Sigmoid colon (tissue), 7 donors: ENCODE measurements at places on chromosomes 7 and 10. TPM values are rescaled to one million over a fixed set of nuclear protein-coding genes. Genes with fewer than 3 reads are reported as not detected.
A peak's percentile ranks its signal among the peaks of the same experiment; 100 is the strongest.

DNA sequence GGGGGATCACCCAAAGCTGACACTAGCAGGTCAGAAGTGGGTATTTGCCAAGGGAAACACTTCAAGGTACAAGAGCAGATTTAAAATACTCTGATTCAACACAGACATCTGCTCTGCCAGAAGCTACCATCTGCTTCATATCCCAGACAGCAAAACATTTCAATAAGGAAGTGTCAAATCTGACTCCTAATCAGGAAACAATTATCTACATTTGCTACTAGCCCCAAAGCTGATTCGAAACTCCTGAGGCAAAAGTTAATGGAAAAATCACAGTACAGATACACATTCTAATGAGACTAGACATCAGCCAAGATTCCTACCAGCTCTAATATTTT lies 48.9 kb downstream of the PARD3 start:
- H3K36me3 ChIP-seq, result no peaks in the 10 kb centered on the region
- H3K4me3 ChIP-seq, result no peak overlapping the region
- H3K27me3 ChIP-seq, result no peaks in the 10 kb centered on the region
- H3K27ac ChIP-seq, result peak overlapping the region; percentile 20
- H3K4me1 ChIP-seq, result peaks cover 72% of the 10 kb centered on the region

DNA sequence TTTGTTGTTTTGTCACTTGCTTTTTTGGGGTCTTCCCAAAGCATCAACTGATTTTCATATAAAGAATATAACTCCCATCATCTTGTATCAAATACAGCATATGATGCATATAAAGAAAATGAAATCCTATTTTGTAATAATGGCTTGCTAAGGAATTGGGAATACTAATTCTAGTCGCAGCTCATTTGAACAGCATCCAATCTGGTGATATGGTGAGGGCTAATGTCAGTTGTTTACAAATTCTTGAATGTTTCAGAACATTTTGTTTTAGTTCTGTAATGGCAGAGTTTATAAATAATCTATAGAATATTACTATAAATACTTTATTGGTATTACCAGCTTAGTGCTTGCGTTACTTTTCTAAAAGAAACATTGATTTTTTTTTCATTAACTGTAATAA lies 8.9 kb downstream of the PALS2 start:
- no peak overlapping the region for H3K4me3 ChIP-seq
- no peak overlapping the region for H3K27ac ChIP-seq

DNA sequence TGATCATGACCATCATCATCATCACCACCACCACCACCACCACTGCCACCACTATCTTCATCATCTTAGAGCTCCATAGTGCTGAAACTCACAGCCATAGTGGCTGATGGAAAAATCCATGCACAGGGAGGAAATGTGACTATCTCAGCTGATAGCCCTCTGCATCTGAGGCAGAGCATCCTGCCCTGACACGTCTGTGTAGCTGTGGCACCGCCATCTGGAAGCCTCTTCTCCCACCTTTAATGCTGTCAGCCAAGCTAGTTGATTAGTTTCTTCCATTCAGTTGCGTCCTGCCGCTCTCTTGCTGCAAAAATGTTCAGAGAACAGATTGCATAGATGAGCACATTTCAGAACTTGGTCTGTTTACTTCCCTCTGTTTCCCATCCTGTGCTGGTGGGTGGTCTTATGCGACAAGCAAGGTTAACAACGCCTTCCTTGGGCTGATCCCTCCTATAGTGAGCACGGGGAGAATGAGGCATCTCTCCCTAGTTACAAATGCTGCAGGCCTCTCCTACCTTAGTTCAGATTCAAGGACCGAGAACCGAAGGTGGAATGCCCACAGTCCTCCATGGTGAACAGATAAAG lies 478.6 kb downstream of the PLXNA4 start:
- H3K36me3 ChIP-seq, result no peaks in the 10 kb centered on the region
- no peak overlapping the region for H3K4me3 ChIP-seq
- H3K27me3 ChIP-seq, result no peaks in the 10 kb centered on the region
- no peaks in the 10 kb centered on the region for H3K4me1 ChIP-seq

GRCh38 chr10:129770286-129770685 lies 193.8 kb downstream of the EBF3 start:
- no peak overlapping the region for H3K27ac ChIP-seq
- H3K4me1 ChIP-seq, result no peaks in the 10 kb centered on the region
- H3K4me3 ChIP-seq, result no peak overlapping the region
- no peaks in the 10 kb centered on the region for H3K27me3 ChIP-seq

- H3K36me3 ChIP-seq, result peaks cover 58% of the 10 kb centered on the region
- DNase-seq, result peak; percentile 58
- no peak overlapping the region for H3K4me3 ChIP-seq
- H3K27ac ChIP-seq, result no peak overlapping the region
- H3K4me1 ChIP-seq, result peaks cover 15% of the 10 kb centered on the region
Measured at GRCh38 chr10:80170641-80171040, 34.7 kb downstream of the ANXA11 start.

- no peaks in the 10 kb centered on the region for H3K27me3 ChIP-seq
- H3K27ac ChIP-seq, result no peak overlapping the region
- H3K4me3 ChIP-seq, result no peak overlapping the region
- peaks cover 34% of the 10 kb centered on the region for H3K4me1 ChIP-seq
- H3K36me3 ChIP-seq, result peaks cover 47% of the 10 kb centered on the region
- DNase-seq, result no peak
Measured at GRCh38 chr7:100021297-100021696, 5.9 kb downstream of the ZKSCAN1 start.

DNA sequence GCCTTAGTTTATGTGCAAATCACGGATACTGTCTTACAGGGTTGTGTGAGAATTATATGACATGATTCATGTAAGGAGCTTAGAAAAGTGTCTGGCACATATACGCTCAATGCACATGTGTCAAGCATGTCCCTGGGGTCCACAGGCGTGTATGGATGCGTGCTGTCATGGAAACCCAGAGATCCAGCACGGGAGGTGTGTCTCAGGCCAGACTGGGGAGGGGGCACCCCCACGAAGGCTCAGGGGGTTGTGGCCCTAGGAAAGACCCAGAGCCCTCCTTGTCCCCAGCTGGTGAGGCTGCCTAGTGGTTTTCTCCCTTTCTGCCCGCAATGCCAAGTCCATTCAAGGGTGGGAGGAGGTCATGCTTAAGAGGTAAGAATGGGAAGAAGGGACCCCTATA lies 9.1 kb downstream of the BTBD16 start:
- no peak overlapping the region for H3K27ac ChIP-seq
- DNase-seq, result peak; percentile 35
- H3K4me1 ChIP-seq, result no peaks in the 10 kb centered on the region
- H3K4me3 ChIP-seq, result no peak overlapping the region

- no peak for DNase-seq
- no peaks in the 10 kb centered on the region for H3K4me1 ChIP-seq
- H3K36me3 ChIP-seq, result no peaks in the 10 kb centered on the region
- no peaks in the 10 kb centered on the region for H3K27me3 ChIP-seq
Measured at GRCh38 chr7:117264716-117265115, 58.1 kb downstream of the WNT2 start.

GRCh38 chr7:485188-486081 lies 34.2 kb downstream of the PDGFA start:
- no peak overlapping the region for H3K4me3 ChIP-seq
- peak; percentile 61 for DNase-seq
- no peak overlapping the region for H3K27ac ChIP-seq
- no peaks in the 10 kb centered on the region for H3K36me3 ChIP-seq

DNA sequence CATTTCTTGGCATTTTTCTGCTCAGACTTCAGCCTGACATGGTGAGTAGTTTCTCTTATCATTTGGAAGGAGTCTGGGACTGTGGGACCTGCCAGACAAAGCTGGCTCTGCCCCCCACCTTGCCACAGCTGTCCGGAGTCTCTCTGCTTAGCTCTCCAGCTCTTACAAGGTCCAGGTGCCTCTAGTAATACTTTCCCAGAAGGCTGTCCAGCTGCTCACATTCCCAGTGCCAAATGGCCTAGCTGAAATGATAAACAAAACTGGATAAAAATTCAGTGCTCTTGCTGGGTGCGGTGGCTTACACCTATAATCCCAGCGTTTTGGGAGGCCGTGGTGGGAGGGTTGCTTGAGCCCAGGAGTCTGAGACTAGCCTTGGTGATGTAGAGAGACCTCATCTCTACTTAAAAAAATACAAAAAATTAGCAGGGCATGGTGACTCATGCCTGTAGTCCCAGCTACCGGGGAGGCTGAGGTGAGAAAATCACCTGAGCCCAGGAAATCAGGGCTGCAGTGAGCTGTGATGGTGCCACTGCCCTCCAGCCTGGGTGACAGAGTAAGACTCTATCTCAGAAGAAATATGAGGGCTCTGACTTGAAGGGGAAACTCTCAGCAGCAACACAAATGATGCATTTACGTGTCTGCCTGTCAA lies 86.8 kb downstream of the C10orf90 start:
- no peaks in the 10 kb centered on the region for H3K4me1 ChIP-seq
- H3K27ac ChIP-seq, result no peak overlapping the region
- no peak overlapping the region for H3K4me3 ChIP-seq

GRCh38 chr7:134724606-134725005 lies 54.8 kb upstream of the CALD1 start:
- no peak for DNase-seq
- H3K4me3 ChIP-seq, result no peak overlapping the region
- H3K36me3 ChIP-seq, result no peaks in the 10 kb centered on the region
- peaks cover 54% of the 10 kb centered on the region for H3K4me1 ChIP-seq
- no peaks in the 10 kb centered on the region for H3K27me3 ChIP-seq

DNA sequence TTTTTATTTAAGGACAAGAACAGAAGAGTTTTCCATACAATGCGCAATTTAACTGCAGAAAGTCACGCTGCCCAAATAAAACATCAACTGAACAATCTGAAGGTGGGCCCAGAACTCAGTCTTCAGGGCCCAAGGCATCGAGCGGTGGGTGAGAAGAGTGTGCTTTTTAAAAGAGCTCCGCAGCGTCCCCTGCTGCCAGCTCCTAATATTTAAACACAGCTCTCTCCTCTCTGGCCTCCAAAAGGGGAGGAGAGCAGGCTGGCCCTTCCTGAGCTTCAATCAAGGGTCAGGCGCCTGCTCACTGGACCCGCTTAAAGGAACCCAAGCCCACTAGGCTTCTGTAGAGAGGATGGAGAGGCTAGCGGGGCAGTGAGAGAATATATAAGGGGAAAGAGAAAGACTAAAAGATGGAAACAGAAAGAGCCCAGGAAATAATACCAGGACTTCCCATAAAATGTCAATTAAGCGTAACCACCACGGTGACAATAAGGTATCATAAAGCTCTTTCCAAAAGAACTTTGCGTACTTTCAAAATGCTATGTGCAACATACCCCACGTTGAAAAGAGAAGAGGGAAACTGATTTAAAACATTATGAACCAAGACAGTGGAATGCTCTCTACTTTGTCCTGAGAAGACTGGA lies 2.8 kb downstream of the FAM53B start:
- peak overlapping the region; percentile 94 for H3K27ac ChIP-seq
- H3K27me3 ChIP-seq, result no peaks in the 10 kb centered on the region
- no peaks in the 10 kb centered on the region for H3K36me3 ChIP-seq
- H3K4me3 ChIP-seq, result no peak overlapping the region
- H3K4me1 ChIP-seq, result no peaks in the 10 kb centered on the region

DNA sequence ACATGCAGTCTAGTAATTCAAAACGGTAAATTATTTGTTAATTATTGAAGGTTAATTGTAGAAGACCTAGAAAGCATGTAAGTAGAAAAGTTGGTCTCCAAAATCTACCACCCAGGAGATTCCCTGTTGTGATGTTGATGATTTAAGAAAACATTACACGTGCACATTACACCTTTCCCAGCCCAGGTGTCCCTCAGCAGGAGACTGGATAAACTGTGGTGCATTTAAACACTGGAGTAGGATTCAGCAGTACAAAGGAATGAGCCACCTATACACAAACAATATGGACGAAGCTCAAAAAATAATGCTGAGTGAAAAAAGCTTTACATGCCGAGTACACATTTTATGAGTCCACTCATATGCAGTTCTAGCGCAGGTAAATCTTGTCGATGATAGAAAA lies 109.0 kb upstream of the STARD3NL start:
- H3K4me1 ChIP-seq, result no peaks in the 10 kb centered on the region
- H3K27me3 ChIP-seq, result no peaks in the 10 kb centered on the region
- no peak for DNase-seq
- no peaks in the 10 kb centered on the region for H3K36me3 ChIP-seq

- H3K27ac ChIP-seq, result no peak overlapping the region
- H3K4me1 ChIP-seq, result peaks cover 3% of the 10 kb centered on the region
- no peak overlapping the region for H3K4me3 ChIP-seq
- H3K27me3 ChIP-seq, result no peaks in the 10 kb centered on the region
Measured at GRCh38 chr10:88440541-88440940, 142.6 kb downstream of the RNLS start.

DNA sequence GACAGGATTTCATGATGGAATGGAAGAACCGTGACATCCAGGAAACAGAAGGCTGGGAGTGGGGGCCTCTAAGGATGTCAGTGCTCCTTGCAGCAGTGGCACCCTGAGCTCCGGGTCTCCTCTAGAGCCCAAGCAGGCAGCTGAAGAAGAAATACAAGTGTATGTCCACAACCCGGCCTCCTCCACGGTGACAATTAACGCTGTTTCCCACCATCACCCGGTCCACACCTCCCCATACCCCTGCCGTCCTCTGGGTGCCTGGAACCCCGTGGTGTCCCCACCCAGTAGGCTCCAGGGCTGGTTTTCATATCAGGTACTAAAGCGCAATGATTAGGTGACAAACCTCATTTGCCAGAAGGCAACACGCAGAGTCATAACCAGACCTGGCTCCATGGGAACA lies 30.3 kb downstream of the GRID1 start:
- no peaks in the 10 kb centered on the region for H3K36me3 ChIP-seq
- DNase-seq, result peak; percentile 18
- no peak overlapping the region for H3K27ac ChIP-seq
- H3K4me3 ChIP-seq, result no peak overlapping the region
- no peaks in the 10 kb centered on the region for H3K27me3 ChIP-seq
- H3K4me1 ChIP-seq, result no peaks in the 10 kb centered on the region

GRCh38 chr10:94344522-94345122 lies 18.1 kb downstream of the NOC3L start:
- no peak overlapping the region for H3K27ac ChIP-seq
- no peak overlapping the region for H3K4me3 ChIP-seq
- H3K27me3 ChIP-seq, result no peaks in the 10 kb centered on the region
- no peaks in the 10 kb centered on the region for H3K4me1 ChIP-seq

GRCh38 chr7:129307592-129307991 lies 82.8 kb downstream of the AHCYL2 start:
- H3K27me3 ChIP-seq, result no peaks in the 10 kb centered on the region
- H3K36me3 ChIP-seq, result no peaks in the 10 kb centered on the region
- no peaks in the 10 kb centered on the region for H3K4me1 ChIP-seq
- H3K27ac ChIP-seq, result no peak overlapping the region
- H3K4me3 ChIP-seq, result no peak overlapping the region

GRCh38 chr10:42428534-42428933 lies 209.8 kb downstream of the ZNF33B start:
- DNase-seq, result no peak
- H3K36me3 ChIP-seq, result no peaks in the 10 kb centered on the region
- H3K4me1 ChIP-seq, result no peaks in the 10 kb centered on the region
- H3K4me3 ChIP-seq, result no peak overlapping the region
- H3K27me3 ChIP-seq, result no peaks in the 10 kb centered on the region
- H3K27ac ChIP-seq, result no peak overlapping the region

CDNF gene
- polyA plus RNA-seq, result not detected

EXOSC1 gene
- polyA plus RNA-seq, result 36.8 TPM

TAS2R4 gene
- polyA plus RNA-seq, result not detected

PRKG1 gene
- 4.2 TPM for polyA plus RNA-seq

LARP4B gene
- 31.9 TPM for polyA plus RNA-seq

AGAP3 gene
- 42.3 TPM for polyA plus RNA-seq

GRID1 gene
- not detected for polyA plus RNA-seq
